ENCODE measurements at places on chromosomes 11 and 22. TPM values are rescaled to one million over a fixed set of nuclear protein-coding genes. Genes with fewer than 3 reads are reported as not detected.

Gene OR4A16
- not detected for total RNA-seq

DNA sequence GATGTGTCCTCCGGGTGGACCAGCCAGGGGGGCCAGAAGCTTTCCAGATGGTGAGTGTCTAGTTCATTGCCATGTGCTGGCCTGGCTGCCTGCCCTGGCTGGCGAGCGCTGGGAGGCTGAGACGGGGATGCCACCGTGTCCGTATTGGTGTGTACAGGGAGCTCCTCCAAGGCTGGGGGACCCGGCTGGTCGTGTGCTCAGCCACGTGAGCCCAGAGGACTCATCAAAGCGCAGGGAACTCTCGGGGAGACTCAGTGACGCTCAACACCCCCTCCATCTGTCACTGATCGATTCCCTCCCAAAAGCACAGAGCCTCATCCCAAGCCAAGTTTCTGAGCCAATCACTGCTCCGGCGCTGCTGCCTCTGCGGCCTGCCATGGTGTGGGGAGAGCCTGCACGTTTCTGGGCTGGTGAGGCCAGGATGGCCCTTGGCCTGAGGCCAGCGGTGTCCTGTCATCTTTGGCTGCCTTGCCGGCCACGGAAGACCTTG, 423.7 kb downstream of the SHANK2 start:
- no peak for DNase-seq

DNA sequence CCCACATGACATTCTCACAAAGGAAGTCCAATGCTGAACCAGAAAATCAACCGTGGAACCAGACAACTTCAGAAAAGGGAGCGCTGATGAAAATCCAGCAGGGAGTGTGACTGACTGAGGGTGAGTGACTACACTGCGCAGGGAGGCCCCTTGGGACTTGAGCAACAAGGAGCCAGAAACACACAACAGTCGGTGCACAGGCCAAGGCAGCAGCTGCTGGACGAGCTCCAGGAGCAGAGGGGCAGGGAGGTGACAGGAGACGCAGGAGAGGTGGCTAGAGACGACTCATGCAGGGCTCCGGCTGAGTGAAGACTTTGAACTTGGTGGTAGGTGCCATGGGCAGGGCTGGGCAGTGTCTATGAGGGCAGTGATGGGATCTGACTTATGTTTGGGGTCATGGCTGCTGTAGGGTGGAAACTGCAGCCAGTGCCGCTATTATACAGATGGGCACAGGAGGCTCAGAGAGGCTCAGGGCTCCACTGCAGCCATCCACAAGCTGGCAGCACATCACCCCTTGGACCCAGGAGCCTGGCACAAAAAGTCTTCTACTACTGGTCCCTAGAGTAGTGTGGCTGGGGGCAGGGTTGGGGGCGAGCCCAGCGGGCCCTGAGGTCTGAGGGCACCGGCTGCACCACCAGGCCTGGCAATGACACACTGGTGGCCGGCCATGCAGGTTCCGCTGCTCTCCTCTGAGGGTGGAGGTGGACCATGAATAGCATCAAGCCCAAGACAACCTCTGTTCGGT, 10.3 kb upstream of the FADD start:
- DNase-seq: no peak

GRCh38 chr22:36687516-36687915, 16.0 kb downstream of the CACNG2 start:
- DNase-seq: no peak

DNA sequence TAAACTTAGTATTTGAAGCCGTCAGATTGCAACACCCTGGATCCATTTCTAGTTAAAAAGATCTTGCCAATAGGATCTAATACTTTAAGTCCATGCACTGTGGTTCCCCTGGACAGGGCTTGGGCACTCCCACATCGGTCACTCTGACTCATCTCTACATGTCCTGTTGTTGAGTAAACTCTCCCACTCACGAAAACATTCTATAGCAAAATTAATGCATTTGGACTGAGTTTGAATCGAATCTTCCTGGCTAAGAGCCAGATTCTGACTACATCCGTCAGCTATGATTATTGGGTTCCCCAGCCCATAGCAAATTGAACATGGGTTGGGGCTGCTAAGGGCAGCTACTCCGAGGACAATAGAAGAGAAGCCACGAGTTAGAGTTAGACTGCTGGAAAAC, 182.1 kb upstream of the SORL1-AS1 start:
- DNase-seq: no peak

Gene RASD2
- not detected for total RNA-seq

DNA sequence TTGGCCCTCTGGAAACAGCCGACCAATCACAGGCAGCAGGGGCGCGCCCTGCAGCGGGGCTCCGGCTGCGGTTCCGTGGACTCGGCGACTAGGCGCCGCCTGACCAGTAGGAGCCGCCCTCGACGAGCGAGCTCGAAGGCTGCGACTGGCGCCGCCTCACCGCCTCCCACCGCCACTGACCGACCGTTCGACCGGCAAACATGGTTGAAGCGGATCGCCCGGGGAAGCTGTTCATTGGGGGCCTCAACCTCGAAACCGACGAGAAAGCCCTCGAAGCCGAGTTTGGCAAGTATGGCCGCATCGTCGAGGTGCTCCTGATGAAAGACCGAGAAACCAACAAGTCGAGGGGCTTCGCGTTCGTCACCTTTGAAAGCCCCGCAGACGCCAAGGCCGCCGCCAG, at the start of gene RBMXL2:
Gene RBMXL2, plus strand, starts transcription at position 78 of the 400 bp plus-strand sequence. Its CDS starts 123 bp downstream, at position 201.
- DNase-seq: no peak

GRCh38 chr11:56885177-56885576, 103.5 kb upstream of the OR5AK2 start:
- no peak for DNase-seq

DNA sequence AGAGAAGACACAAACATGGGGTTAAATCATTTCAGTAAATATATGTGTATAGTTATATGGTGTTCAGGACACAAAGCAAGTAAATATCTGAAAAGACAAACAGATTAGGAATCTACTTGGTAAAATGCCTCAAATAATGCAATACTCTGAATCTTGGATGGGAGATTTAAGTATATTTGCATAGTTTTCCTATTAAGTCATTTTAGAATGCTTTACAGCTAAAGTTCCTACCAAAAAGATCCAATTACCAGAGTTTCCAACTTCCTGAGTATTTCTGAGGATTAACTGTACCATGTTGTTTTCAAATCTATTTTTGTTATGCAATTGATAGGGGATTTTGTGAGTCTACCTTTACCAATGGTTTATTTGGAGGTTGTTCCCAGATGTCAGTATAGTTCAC, 424.4 kb upstream of the CCDC179 start:
- no peak for DNase-seq

- DNase-seq: no peak
Measured at GRCh38 chr22:48334971-48335370, 1492.7 kb downstream of the BRD1 start.

Gene MYEOV
- 0.72 TPM for total RNA-seq

GRCh38 chr11:132943706-132944568, 588.4 kb downstream of the OPCML start:
- DNase-seq: no peak

DNA sequence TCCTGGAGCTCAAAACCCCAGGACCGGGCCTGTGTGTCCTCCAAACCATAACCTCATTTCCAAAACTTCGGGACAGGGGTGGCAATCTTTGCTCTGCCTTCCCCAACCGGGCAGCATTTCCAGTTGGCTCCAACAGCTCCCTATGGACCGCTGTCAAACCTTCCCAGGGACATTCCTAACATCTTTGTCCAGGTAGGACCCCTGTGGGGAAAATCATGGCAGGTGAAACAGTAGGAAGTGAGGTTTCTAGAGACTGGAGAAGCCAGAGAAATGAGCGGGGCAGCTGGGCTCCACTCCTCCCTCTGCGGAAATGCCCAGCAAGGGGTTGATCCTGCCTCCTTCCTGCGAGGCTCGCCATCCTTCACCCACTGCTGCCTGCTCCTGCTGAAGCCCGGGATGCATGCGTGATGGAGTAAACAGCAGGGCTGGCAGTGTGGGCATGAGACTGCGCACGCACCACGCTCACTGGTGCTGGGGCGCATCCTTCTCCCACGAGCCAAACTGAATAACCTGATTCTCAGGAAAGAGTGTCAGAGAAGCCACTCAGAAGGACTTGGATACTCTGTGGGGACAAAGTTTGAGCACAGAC, 136.4 kb downstream of the BUD13 start:
- no peak for DNase-seq

DNA sequence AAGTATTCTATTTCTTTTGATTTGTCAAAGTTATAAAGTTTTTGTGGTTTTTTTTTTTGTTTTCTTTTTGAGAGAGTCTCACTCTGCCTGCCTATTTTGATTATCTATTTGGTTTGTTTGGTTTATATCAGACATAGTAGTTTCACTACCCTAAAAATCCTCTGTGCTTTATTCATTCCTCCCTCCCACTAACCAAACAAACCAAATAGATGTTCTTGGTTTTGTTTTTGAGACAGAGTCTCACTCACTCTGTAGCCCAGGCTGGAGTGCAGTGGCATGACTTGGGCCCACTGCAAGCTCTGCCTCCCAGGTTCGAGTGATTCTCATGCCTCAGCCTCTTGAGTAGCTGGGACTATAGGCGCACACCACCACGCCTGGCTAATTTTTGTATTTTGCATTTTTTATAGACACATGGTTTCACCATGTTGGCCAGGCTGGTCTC, 67.9 kb downstream of the ENTHD1 start:
- no peak for DNase-seq

Measured in NCI-H460 (cell line).